Fibroblast of lung (primary cell): ENCODE measurements at places on chromosomes 16 and 17. TPM values are rescaled to one million over a fixed set of nuclear protein-coding genes. Genes with fewer than 3 reads are reported as not detected.

Gene ZSCAN10
- not detected in 2 replicates for total RNA-seq

Gene JMJD6
- total RNA-seq, result 13.6 and 16.2 TPM in 2 replicates

Gene NEUROD2
- not detected in 2 replicates for total RNA-seq

Gene FOXC2
- total RNA-seq, result 0.26 and 0.50 TPM in 2 replicates

Gene SULT1A1
- total RNA-seq, result 1.3 and 3.6 TPM in 2 replicates

Gene ACE
- 2.5 and 2.6 TPM in 2 replicates for total RNA-seq

Gene TPSG1
- not detected in 2 replicates for total RNA-seq

Gene OTOA
- total RNA-seq, result 0.17 TPM in 1 of 2 replicates, not detected in the other

Gene SSTR5
- not detected in 2 replicates for total RNA-seq

Gene KRT40
- total RNA-seq, result not detected in 2 replicates

Gene CACNG5
- not detected in 2 replicates for total RNA-seq

Gene GPR179
- under 0.01 TPM in 2 replicates for total RNA-seq

Gene NPIPA8
- not detected in 2 replicates for total RNA-seq

Gene TP53TG3C
- not detected in 2 replicates for total RNA-seq

Gene HBA1
- total RNA-seq, result not detected in 2 replicates

Gene ALOX15
- not detected in 2 replicates for total RNA-seq

Gene TOB1
- 10.3 and 22.0 TPM in 2 replicates for total RNA-seq

Gene NDUFAB1
- total RNA-seq, result 76.3 and 98.4 TPM in 2 replicates

Gene MRPL45
- 34.7 and 35.4 TPM in 2 replicates for total RNA-seq

Gene CEMP1
- not detected in 2 replicates for total RNA-seq

Gene MRPS23
- total RNA-seq, result 18.5 and 27.9 TPM in 2 replicates

Gene GAST
- total RNA-seq, result not detected in 2 replicates

Gene C16orf74
- 5.4 and 6.4 TPM in 2 replicates for total RNA-seq
